Foreskin fibroblast (primary cell): ENCODE measurements at places on chromosomes 11 and 22.

- no peak for DNase-seq
Measured at GRCh38 chr11:111982019-111982464, 43.2 kb upstream of the DLAT start.

DNA sequence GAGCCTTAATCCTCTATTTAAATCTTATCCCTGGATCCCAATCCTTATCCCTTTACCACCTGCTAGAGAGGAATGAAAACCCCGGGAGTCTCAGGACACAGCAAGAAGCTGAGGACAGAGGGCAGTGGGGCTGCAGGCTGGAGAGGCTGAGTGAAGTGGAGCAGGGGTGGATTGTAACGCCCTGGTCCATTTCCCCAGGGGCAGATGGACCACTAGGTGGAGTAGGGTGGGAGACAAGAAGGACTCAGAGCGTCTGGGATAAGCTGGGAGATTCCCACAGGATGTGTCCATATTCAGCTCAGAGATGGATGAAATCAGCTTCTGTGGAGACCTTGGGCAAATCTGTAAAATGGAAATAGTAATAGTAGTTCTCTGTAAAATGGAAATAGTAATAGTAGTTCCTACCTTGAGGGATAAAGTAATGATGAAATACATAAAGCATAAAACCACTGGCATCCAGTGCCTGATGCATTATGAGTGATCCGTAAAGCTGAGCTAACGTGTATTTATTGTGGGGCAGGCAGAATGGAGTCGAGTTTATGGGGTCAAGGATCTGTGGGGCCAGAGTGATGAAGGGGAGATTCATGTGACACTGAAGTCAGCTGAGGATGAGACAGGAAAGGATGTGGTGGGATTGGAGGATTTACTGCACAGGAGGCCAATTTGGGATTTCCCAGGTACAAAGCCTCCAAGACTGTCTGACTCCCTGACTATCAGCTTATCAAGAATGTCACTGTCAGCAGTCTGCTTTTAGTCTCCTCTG is 1.9 kb upstream of the ROBO4 start:
- DNase-seq: peak; percentile 53

- DNase-seq: no peak
Measured at GRCh38 chr22:33124471-33124870, 66.3 kb upstream of the SYN3 start.

DNA sequence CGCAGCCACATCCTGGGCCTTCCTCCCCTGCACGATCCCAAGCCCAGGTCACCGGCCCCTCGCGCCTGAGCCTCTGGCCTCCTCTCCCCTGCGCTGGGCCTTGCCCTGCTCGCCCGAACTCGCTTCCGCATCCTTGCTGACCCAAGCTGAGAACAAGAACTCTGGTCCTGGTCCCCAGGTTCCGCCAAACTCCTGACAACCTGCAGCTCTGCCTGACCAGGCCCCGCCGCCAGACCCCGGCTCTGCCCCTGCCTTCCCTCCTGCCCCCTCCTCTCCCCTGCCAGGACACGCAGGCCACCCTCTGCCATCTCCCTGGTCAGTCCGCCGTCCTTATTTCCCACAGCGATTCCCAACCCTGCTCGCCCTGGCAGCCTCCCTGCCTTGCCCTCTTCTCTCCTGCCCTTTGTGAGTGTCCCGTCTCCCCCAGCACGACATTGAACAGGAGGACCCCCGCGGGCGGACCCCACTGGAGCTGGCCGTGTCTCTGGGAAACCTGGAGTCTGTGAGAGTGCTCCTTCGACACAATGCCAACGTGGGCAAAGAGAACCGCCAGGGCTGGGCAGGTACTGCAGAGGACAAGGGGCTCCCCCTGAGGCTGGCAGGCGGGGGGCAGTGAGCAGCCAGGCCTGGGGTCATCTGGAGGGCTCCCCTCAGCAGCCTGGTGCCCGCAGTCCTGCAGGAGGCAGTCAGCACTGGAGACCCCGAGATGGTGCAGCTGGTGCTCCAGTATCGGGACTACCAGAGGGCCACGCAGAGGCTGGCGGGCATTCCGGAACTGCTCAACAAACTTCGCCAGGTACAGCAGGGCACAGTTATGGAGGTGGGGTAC is 762 bp downstream of the ANKRD13D start:
- DNase-seq: no peak

DNA sequence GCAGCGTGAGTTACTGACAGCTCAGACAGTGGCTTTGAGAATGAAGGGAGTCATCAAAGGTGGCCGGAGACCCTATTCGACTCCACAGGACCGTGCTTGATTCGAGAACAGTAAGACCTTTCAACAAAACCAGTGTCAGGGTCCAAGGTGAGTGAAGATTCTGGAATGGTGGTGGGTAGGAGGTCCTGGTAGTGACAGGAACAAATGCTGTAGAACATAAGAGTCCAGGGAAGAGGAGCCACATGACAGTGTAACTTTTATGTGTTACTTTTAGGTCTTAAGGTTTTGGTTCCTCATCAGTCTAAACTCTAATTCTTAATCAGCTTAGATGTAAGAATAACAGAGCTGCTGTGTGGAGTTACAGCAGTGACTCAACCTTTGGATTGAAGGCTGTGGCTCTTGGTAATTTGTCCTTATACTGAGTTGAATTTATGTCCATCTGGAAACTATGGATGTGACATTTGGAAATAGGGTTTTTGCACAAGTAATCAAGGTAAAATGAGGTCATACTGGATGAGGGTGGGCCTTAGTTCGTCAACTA is 1.8 kb downstream of the TBC1D22A start:
- DNase-seq: no peak

DNA sequence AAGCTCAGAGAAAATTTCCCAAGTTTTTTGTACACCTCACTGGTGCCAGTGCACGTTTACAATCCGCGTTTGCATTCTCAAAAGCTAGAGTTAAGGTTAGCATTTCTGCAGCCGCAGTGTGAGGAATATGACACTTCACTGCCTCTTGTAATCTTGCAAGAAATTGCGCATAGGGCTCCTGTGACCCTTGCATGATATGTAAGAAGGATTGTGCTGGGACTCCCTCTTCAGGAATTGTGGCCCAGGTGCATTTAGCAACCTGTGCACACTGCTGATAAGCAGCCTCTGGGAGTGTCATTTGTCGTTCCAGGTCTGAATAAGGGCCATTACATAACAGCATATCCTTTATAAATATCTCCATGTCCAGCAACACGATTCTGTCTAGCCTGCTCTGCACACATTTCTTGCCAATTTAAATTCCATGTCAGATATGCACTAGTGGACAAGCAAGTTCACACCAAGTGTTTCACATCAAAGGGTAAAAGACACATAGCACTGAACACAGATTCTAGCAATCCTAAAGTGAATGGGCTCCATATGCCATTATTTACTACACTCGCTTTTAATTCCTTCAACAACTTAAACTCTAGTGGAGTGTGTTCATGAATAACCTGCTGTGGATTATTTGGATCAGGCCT is 69.2 kb upstream of the INCENP start:
- DNase-seq: no peak

DNA sequence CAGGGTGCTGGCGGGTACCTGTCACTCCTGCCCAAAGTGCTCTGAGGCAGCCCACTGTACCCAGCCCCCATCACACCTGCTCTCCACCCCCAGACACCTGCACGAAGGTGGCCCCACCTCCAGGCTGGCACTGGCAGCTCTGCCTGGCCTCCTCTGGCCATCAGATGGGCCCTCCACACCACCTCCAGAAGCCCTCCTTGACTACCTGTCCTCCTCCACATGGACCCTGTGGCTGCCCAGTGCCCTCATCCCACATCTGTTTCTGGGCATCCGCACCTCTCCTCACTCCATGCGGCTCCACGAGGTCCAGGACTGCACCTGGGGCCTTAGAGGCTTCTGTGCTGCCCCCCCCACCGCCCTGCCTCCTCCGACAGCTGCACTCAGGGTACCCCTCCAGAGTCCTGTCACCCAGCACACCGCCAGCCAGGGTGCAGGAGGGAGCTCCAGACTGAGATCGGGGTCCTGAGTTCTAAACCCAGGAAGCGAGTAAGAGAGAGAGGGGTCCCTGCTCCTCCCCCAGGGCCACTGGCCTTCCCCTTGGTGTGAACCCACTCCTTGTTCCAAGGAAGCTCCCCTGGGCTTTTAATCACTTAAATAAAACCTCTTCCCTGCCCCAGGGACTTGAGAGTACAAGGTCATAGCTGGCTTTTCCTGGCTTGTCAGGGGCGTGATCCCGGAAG is 1.7 kb downstream of the CTSD start:
- DNase-seq: no peak

GRCh38 chr11:131693756-131694155 is 323.3 kb downstream of the NTM start:
- DNase-seq: no peak

- no peak for DNase-seq
Measured at GRCh38 chr11:66728038-66728692, 851 bp downstream of the SPTBN2 start.
